ENCODE measurements at places on chromosomes 5 and 9.
A peak's percentile ranks its signal among the peaks of the same experiment; 100 is the strongest.

- no peak for DNase-seq
Measured at GRCh38 chr5:74367241-74367733, 273.2 kb downstream of the ENC1 start.

DNA sequence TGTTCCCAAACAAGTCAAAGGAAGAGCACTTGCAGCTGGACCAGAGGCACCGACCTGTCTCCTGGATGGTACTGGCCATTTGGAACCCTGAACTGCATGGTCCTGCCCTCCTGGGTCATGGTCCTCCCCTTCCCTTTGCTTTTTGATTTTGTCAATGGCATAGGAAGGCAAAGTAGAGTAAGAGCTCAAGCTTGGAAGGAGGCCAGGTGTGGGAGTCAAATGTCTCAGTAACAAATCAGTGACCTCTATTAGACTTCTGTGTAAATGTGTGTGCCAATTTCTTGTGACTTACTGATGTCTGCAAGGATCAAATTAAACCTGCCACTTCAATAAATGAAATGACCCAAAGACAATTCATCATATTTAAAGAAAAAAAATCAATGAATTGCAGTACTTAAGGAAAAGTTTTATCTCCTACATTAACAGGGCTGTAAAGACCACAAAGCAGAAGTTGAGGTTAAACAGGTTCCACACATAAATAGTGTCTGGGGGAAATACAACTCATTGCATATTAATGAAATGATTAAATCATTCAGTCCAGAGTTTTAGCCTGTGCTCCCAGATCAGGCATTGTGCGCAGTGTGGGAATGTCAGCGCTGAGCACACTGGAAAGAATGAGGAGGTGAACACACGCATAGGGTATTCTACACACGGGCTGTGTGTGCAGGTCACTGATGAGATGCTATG is 32.7 kb downstream of the OSMR start:
- DNase-seq, result no peak

- peak; percentile 76 for DNase-seq
Measured at GRCh38 chr9:15277400-15278090, 29.5 kb downstream of the TTC39B start.

DNA sequence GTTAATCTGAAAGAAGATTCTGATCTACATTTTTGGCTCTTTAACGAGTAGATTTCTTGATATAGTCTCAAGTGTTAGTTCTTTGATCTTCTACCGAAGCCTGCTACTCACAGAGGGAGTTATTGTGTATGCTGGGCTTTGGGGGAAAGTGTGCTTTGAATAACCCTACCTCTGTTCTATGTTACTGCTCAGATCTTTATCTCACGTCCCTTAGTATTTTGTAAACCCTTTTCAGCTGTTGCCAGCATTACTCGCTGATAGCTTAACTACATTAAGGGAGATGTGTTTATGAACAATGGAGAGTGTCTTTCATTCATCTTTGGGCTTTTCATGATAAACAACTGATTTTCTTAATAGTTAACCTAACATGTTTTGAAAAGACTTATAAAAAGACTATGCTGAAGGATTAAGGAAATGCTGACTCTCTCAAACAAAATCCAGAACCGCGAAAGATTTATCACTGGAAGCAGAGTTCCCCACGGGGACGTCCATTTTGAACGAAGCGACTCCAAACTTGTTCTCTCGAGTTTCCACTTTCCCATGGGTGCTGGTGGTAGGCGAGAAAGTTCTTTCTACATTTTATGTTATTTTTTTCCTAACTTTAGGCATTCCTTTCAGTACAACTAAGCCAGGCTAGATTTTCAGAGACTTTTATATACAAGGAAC is 27.9 kb upstream of the ALDH1A1 start:
- no peak for DNase-seq

- DNase-seq, result peak; percentile 37
Measured at GRCh38 chr9:73577848-73578247, 426.2 kb downstream of the ANXA1 start.

DNA sequence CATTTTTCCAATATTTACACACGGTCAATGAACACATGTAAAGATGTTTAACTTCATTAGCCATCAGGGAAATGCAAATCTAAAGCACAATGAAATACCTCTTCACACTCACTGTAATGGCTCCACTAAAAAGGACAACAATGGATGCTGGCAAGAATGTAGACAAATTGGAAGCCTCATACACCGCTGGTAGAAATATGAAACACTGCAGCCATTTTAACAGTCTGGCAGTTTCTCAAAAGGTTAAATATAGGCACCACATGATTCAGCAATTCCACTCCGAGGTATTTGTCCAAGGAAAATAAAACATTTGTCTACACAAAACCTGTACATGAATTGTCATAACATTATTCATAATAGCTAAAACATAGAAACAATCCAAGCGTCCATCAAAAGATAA is 20.0 kb downstream of the RNF145 start:
- DNase-seq, result no peak

GRCh38 chr9:129954868-129955550 is 88.0 kb downstream of the FNBP1 start:
- DNase-seq, result peak; percentile 43

- DNase-seq, result peak; percentile 79
Measured at GRCh38 chr9:124520206-124520596, 13.0 kb upstream of the NR5A1 start.

GRCh38 chr5:129508606-129509005 is 48.5 kb downstream of the ADAMTS19 start:
- DNase-seq, result no peak

DNA sequence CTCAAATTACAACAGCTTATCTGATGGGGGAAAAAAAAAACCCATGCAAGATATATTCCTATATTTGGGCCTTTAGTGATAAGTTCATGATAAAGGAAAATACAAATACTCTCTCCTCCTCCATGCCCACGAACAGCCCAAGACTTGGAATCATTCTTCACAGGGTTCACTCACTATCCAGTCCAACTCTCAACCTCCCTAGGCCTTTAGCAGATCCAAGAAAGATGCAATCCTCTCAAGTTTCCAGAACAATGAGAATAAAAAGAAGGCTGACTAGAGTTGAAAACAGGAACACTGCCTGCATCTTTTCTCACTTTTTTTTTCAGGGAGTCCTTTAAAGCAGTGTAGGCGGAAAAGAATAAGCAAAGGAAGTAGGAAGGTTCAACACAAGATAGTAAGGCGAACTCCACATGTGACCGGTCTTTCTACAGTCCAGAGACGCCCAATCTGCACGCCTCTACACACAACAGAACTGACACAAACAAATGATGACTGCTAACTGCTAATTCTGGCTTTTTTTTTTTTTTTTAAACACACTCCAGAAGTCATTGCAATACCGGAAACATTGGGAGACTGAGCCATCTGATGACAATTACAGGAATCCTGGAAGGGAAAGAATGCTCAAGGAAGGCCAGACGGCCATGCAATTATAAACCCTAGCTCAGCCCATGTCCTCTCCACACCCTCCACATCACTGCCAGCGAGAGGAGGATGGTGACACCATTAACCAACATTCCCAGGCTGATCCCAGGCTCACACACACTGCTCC is 75.4 kb downstream of the BNC2 start:
- DNase-seq, result no peak
